ENCODE measurements at places on chromosomes 6 and 20.

GRCh38 chr6:41278699-41279405 is 7.6 kb downstream of the TREM1 start:
- H3K4me3 ChIP-seq: peak overlapping the region; percentile 16
- H3K36me3 ChIP-seq: no peaks in the 10 kb centered on the region
- H3K27ac ChIP-seq: no peak overlapping the region
- H3K27me3 ChIP-seq: peaks cover 1% of the 10 kb centered on the region

DNA sequence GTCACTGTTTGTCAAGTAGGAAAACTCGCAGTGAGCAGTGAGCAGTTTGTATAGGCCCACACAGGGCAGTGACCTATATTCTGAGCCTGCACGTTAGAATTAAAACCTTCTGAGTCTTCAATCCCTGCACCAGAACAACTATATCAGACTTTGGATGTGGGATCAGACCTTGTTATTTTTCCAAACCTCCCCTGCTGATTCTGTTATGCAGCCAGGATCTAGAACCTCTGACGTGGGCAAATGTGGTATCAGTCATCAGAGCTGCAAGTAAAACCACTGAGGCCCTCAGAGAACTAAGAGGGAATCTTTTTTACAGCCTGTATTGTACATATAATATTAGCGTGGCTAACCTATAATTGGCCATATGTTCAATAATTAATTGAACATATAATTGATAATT is 32.0 kb upstream of the AKAP7 start:
- H3K27ac ChIP-seq: no peak overlapping the region
- H3K4me1 ChIP-seq: peaks cover 13% of the 10 kb centered on the region
- H3K4me3 ChIP-seq: no peak overlapping the region
- no peaks in the 10 kb centered on the region for H3K36me3 ChIP-seq

DNA sequence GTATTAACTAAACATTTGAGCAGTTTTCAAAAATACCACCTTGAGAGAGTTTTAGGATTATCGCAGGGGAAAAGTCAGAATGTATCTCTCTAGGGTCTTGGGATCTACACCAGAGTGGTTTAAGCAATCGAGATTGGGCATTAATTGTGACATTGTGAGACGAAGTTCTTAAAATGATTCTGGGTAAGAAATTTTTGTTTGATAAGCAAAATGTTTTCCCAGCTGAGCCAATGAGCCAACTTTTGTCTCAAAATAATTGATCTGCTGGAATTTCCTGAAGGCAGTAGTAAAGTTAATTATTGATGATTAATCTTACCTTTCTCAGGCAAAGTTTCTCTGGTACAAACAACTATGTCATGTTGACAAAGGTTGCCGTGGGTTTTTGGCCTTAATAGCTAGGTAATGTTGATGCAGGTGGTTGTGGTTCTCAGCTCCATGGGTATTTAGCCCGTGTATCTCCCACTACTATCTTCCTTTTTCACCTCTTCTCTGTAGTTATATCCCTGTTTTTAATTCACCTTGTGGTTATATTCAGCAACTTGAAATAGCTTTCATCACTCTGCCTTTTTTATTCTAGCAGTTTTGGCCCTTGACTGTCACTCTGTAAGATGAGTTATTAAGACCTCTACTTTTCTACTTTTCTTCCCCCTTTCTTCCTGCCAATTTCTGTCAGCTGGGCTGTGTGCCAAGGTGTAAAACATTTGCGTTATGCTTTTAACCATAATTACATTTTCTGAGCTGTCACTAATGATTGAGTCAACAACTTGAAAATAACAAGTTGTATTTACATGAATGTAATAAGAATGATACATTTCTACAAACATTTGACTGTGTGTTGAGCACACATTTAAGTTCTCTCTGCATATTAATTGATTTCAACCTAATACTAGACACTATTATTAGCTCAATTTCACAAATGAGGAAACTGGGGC is 368.3 kb upstream of the BTBD3 start:
- no peak overlapping the region for H3K4me3 ChIP-seq
- no peak for DNase-seq
- no peaks in the 10 kb centered on the region for H3K27me3 ChIP-seq
- H3K27ac ChIP-seq: no peak overlapping the region
- no peaks in the 10 kb centered on the region for H3K4me1 ChIP-seq
- no peaks in the 10 kb centered on the region for H3K36me3 ChIP-seq

DNA sequence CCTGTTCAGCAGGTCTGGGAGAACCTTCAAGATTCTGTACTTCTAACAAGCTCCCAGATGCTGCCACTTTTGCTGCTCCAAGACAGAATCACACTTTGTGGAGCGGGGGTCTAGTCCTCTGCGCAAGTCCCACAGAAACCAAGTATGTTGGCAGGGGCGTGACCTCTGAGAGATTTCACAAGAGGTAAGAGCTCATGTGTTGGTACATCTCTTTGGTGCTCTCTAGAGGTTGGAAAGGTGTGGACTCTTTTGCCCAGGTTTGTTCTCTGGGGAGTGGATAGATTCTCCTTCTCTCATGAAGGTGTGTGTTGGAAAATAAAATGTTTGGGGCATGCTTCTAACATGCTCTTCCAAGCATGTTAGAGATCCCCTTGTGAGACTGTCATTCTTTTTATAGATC is 340.9 kb upstream of the IRAK1BP1 start:
- DNase-seq: no peak
- no peaks in the 10 kb centered on the region for H3K36me3 ChIP-seq
- no peaks in the 10 kb centered on the region for H3K27me3 ChIP-seq
- no peaks in the 10 kb centered on the region for H3K4me1 ChIP-seq
- H3K27ac ChIP-seq: no peak overlapping the region

GRCh38 chr20:40578961-40579360 is 110.1 kb downstream of the MAFB start:
- H3K27me3 ChIP-seq: no peaks in the 10 kb centered on the region
- no peaks in the 10 kb centered on the region for H3K36me3 ChIP-seq
- no peak overlapping the region for H3K4me3 ChIP-seq
- no peak overlapping the region for H3K27ac ChIP-seq
